Sciatic nerve (tissue), 2 donors: ENCODE measurements at places on chromosomes 7 and 10. TPM values are rescaled to one million over a fixed set of nuclear protein-coding genes. Genes with fewer than 3 reads are reported as not detected.

HOXA11 gene
- total RNA-seq = 1.3 TPM

- no peak for DNase-seq
Observed at GRCh38 chr10:88765816-88766215, 6.0 kb downstream of the LIPN start.

ZNF804B gene
- total RNA-seq = not detected

DNA sequence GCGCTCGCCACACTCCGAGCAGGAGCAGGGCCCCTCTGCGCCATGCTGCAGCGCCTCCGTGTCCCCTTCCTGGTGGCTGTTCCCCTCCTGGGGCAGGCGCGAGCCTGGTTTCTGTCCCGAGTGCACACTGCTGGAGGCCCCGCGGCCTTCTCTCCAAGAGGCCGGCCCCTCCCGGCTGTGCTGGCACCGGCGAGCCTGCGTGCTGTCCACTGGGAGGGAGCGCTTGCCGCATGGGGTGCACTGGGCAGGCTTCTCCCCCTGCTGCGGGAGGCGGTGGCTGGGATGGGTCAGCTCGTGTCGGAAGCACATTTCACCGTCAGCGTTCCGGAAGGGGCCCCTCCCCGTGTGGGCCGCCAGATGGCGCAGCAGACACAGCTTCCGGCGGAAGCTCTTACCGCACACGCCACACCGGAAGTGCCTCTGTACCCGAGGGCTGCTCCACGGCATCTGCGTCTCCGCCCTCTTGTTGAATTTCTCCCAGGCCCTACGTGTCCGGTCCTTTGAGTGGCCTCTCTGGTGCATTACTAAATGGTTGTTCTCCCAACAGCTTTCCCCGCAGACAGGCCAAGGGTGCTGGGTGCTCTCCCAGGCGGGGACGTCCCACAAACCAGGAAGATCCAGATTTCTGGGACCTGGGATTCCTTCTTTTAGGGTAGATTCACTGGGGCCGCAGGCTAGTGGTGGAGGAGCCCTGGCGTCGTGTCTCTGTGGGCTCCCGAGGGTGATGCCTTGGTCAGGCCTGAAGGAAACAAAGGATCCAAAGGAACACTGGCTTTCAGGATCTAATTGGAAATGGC, 18.7 kb downstream of the ZNF786 start:
- no peak for DNase-seq

CFAP43 gene
- 0.98 TPM for total RNA-seq

BICC1 gene
- total RNA-seq = 42.1 TPM

EBLN1 gene
- total RNA-seq = not detected

DNA sequence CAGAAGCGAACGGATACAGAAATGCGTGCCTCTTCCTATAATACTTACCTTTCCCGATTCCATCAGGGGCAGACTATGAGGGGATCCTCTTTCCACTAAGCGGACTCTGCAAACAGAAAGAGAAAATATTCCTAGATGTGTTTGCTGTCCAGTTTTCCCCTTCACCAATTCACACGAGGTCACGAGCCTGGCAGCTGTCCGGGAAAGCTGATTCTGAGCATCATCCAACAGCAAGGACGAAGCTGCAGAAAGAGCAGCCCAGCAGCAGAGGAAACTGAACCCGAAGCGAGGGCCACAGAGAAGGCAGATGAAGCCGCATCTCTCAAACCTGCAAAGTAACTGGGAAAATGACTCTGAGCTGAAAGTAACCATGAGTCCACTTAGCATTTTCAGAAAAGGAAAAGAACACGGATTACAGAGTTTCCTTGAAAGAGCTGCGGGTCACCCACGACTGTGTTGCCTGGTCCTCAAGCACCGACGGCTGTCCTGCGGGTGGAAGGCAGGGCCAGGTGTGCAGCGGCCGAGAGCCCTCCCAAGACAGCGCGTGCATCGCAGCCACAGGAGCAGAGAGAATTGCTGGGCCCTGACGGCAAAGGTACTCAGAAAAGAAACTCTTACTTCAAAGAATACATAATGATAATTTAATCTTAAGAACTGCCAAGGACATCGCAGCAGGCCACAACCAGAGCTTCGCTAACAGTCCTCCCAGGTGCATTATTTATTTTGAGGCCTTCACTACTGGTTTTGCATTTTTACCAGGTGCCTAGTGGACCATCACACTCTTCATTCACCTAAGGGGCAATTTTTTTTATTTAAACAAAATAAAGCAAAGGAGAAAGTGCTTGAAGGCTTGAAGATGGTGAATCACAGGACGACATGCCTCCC, 153.3 kb downstream of the ZMYND11 start:
- no peak for DNase-seq

GRCh38 chr10:19815036-19815730, 1.0 kb upstream of the PLXDC2 start:
- peak; percentile 70 for DNase-seq

DNA sequence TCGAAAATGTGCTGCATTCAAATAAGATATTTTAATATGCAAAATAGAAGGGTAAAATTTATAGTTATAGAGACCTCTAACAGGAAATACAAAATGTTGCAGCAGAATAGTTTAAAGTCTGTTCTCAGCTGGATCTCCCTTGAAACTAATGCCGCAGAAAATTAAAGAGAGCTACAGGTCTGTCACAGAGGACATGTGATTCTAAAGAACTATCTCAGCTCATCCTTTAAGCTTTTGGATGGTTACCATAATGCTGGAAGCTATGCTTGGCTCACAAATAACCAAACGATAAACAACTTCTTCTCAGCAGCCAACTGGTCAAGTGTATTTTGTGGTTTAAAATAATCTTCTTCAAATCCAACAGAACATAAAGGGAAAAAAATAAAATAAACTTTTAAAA, 353.0 kb downstream of the PARD3 start:
- no peak for DNase-seq

DNA sequence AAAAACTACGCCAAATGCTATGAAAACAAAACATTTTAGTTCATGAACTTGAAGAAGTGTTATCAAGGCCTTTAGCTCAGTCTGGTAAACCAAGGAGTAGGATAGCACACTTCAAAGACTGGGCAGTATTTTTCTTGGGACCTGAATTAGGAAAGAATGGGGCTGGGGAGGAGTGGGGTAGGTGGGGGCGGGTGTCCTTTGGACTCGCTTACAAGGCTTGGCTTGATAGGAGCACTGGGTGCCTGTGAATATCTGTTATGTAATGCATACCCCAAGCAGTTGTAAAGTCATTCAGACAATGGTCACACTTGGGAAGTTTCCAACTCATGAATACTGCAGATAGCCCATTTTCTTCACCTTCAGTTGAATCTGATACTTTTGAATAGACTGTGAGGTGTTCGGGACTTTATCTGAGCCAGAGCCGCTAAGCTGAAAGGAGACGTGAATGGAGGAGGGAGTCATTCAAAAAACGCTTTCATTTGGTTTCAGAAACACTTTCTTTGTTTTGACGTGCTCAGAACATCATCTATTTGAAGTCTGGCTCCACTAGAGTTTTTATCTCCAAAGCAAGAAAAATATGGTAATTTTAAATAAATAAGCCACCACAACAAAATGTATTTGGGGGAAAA, 70.1 kb upstream of the FAM204A start:
- DNase-seq = no peak

ANKRD1 gene
- 0.36 TPM for total RNA-seq

DNA sequence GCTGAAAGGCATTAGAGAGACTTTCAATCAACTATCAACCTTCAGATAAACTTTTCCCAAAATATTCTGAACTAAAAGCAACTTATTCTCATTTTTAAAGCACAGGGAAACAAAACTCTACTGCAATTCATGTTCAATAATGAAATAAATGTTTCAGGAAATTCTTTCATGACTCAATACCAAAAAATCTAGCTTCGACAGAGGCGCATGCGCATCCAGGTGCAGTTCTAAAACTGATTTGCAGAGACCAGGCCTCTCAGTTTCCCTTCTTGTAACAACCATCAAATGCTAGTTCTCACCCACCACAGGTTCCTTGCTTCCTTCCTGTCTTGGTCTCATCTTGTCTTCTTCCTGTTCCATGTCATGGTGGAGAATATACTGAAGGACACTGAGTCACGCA, 55.3 kb upstream of the NRBF2 start:
- no peak for DNase-seq

DNA sequence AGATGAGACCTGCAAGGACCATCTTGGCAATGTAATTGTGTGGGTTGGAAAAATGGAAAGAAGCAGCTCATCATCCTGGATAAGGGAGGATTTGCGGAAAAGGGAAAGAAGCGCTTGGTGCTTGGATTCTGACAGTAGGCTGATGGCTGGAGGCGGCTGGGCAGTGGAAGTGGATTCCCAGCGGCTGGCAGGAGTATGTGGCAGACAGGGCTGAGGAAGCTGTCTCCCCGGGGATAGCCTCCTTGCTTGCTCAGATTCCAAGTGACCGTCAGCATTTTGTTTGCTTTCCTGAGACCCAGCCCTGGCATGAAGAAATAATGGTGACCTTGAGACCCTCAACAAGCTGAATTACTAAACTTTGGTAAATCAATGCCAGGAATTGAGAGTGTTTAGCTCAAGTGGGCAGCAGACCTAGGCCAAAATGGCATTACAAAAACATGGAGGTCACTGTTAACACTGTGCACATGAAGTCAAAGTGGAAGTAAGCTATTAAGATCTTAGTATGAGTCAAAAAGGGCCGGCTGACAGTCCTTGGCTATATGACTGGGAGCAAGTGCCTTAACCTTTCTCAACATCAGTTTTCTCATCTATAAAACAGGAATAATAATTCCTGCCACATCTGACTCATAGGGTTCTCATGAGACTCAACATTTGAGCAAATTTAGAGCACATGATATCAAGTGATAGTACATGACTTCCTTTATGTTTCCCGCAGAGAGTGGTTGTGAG, 21.3 kb downstream of the SLC25A28 start:
- DNase-seq = no peak

DNA sequence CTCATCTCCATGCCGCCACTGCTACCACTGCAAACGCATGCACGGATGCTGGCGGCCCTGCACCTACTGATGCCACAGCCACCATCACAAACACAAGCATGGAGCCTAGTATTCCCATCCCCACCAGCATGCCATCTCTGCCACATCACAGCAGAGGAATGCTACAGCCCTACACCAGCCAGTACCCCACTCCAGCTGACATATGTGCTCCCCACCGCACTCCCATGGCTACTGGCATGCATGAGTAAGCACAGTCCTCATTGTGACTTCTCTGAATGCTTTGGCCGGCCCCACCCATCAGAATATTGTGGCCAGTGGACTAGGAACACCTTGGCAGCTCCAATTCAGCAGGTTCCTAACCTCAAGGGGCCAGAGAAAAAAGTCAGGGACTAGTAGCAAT, 705.5 kb downstream of the POM121L12 start:
- no peak for DNase-seq

STMP1 gene
- 36.2 TPM for total RNA-seq

VAX1 gene
- not detected for total RNA-seq

- no peak for DNase-seq
Observed at GRCh38 chr10:29324220-29324841, 35.5 kb downstream of the LYZL1 start.
